Activated T-cell treated with anti-CD3 and anti-CD28 coated beads for 4 hours (primary cell): ENCODE measurements at places on chromosomes 4 and X.

DNA sequence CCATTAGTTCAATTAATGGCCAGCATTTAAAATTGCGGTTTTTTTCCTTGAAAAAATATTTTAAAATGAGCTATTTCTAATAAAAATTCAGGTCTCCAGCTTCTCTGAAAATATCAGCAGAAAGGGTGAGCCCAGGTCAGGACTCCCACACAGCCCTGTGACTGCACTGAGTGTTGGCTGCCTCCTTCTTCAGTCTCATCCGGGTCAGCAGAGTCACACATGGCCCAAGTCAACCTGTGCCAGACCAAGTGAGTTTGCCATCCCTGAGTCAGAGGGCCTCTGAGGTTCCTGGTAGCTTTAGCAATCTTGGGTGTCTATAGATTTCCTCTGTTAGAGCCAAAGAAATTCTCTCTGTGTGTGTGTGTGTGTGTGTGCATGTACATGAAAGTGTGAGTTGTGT is 22.1 kb upstream of the MSX1 start:
- DNase-seq = no peak

DNA sequence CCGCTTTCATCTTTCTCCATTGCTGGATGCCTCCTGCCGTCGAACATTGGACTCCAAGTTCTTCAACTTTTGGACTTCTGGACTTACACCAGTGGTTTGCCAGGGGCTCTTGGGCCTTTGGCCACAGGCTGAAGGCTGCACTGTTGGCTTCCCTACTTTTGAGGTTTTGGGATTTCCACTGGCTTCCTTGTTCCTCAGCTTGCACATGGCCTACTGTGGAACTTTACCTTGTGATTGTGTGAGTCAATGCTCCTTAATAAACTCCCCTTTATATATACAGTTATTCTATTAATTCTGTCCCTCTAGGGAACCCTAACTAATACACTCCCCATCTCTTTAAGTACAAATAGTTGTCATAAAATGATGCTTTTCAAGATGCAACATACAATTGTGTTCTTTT is 595.3 kb downstream of the ARAP2 start:
- DNase-seq = no peak

GRCh38 chr4:149690726-149691125 is 124.9 kb downstream of the IQCM start:
- DNase-seq = no peak

- no peak for DNase-seq
These were observed 248.6 kb downstream of the HNRNPD start for GRCh38 chr4:82124932-82125786.

DNA sequence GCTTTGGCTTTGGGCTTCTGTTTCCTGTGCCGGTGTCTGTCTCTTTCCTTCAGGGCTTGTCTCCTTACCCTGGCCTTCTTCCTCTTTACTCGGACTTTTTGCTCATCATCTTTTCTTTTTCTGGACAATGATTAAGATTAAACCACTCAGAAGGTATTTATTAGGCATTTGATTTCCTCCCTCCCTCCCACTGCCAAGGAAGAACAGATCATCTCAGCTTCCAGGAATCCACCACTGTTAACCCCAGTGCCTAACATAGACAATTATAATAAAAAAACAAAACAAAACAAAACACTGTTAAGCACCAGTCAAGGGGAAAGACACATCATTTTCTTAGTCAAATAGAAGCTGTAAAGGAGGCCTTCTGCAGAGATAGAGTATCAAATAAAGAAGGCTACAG is 16.6 kb downstream of the PGRMC1 start:
- no peak for DNase-seq

DNA sequence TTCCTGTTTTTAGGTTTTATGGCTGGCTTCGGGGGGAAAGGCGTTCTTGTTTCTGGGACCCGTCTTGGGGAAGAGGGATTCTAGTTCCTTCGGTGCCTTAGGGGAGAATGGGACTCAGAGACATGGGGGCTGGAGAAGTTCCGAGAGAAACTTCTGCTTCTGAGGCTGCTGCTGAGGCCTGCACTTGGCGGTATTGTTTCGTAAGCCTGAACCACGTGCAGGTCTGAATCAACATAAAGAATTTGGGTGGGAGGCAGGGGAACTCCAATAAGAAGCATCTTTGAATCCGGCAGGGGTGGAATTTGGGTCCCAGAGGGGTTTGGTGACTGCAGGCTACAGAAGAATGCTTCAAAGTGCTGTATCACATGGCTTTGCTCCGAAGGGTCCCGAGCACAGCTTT is 15.1 kb downstream of the XG start:
- DNase-seq = no peak

GRCh38 chr4:166091912-166092510 is 219.0 kb downstream of the TLL1 start:
- no peak for DNase-seq

DNA sequence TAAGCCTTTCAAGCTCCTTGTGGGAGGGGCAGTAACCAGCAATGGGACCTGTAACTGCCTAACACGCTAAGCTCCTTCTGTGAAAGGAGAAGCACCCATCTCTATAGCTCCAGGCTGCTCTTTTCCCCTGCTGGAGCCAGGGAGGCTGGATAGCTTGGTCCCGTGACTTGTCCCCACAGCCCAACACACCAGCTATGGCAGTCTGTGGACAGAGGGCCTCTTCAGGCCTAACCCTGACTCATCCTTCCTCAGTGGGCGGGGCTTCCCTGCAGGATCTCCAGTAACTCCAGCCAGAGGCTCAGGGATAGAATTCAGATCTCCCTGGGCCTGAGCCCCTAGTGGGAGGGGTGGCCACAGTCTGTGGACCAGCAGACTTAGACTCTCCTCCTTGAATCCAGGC is 1290.1 kb downstream of the PCDH7 start:
- DNase-seq = no peak

GRCh38 chrX:110172215-110172614 is 145.7 kb downstream of the AMMECR1 start:
- DNase-seq = no peak

GRCh38 chr4:85147481-85148076 is 181.1 kb upstream of the WDFY3 start:
- no peak for DNase-seq

GRCh38 chr4:93814722-93815121 is 13.8 kb upstream of the ATOH1 start:
- DNase-seq = no peak

- DNase-seq = no peak
These were observed 69.6 kb upstream of the PNPLA4 start for GRCh38 chrX:7996851-7997250.

GRCh38 chr4:121977251-121978171 is 25.7 kb upstream of the TRPC3 start:
- no peak for DNase-seq

DNA sequence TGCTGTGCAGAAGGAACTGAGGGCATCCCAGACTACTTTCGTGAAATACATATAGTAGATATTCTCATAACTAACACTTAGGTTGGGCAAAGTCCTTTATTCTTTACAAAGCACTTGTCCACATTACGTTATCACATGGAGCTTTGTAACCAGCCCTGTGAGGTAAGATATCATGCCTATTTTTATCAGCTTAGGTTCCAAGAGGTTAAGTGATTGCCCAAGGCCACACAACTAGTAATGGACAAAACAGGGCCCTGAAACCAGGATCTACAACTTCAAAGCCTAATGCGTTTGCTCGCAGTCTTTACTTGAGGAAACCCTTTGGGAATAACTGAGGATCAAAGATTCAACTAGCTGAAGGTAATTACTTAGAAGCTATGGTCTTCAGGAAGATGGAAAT is 261.5 kb downstream of the GPC3 start:
- DNase-seq = no peak

DNA sequence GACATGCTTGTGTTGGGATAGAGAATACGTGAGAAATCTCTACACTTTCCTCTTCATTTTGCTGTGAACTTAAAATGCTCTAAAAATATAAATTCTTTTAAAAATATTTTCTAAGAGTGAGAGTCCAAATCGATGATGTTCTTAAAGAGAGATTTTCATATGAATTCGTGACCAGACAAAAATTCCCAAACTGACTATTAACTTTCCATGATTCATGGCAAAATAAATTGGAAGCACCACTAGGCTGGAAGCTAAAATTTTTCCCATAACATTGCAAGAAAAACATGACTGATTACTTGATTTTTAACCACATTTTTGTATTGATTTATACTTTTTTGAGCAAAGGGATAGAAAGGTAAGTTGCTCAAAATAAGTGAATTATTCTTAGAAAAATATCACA is 201.1 kb downstream of the ANTXR2 start:
- DNase-seq = no peak

DNA sequence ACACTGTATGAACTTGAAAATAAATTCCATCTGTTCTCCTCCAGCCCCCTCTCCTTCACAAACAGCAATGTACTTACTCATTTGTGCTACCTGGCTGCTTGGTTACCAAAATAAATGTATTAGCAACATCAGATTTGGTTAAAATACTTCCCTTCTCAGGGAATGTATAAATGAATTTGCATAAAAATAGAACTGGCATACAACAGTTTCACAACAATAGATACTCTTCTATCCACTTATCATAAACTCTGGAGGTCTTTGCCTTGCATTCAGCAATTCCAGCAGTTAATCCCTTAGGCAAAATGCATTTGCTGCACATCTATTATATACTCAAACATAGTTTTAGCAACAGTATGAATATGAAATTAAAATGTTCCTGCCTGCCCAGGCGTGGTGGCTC is 658.2 kb downstream of the CENPC start:
- no peak for DNase-seq

DNA sequence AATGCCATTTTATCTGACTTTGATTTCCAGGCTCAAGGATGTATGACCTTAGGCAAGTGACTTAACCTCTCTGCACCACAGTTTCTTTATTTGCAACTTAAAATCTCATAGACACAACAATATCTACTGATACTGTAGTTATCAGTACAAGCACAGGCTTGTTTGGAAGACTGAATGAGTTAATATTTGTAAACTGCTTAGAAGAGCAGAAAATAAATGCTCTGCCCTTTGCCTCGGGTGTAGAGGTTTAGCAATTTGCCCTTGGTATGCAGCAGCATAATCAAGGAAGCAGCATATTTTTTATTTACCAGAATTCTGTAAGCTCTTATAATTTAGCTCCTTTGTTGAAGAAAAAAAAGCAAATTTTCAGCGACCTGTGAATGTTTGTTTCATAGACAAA is 2.9 kb upstream of the CXCL1 start:
- DNase-seq = no peak

- DNase-seq = no peak
These were observed 615.4 kb upstream of the ZFP42 start for GRCh38 chr4:187380181-187380581.

- no peak for DNase-seq
These were observed 46.0 kb downstream of the MAOA start for GRCh38 chrX:43702079-43702524.

GRCh38 chrX:110286106-110286505 is 31.8 kb downstream of the AMMECR1 start:
- DNase-seq = no peak

GRCh38 chr4:121062521-121062920 is 9.8 kb downstream of the NDNF start:
- no peak for DNase-seq

DNA sequence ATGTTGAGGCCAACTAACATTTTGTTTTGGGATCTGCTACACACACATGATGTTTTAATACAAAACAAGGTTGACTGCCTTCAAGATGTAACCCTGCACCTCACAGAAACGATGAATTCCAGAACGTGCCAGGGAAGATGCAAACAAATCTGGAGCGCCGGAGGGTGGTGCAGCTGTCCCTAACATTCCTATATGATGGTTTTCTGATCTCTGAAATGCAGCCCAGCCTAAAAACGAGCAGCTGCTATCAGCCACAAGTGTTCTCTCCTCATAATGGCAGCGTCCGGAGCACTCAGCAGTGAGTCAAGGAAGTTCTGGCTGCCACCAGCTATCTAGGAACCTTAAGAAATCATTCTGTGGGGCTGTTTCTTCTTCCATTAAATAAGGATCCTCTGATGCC is 333.4 kb downstream of the NR3C2 start:
- DNase-seq = no peak

GRCh38 chrX:125382889-125383288 is 63.2 kb downstream of the TEX13C start:
- DNase-seq = no peak

DNA sequence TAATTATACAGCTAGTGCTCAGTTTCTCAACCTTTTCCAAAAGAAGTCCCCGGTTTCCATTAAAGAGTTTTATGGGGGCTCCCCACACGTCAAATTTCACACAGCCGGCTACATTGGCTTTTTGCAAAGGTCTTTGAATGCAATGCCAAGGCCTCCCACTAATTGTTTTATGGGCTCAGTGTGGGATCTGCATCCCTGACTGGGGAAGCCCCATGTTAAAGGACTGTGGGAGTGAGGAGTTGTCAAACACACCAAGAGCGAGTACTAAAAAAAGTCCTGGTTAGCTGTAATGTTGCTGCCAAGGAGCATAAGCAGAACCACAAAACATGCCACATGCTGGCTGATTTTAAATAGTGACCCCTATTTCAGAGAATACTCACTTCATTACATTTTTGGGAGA is 162.6 kb downstream of the BMPR1B start:
- DNase-seq = no peak

DNA sequence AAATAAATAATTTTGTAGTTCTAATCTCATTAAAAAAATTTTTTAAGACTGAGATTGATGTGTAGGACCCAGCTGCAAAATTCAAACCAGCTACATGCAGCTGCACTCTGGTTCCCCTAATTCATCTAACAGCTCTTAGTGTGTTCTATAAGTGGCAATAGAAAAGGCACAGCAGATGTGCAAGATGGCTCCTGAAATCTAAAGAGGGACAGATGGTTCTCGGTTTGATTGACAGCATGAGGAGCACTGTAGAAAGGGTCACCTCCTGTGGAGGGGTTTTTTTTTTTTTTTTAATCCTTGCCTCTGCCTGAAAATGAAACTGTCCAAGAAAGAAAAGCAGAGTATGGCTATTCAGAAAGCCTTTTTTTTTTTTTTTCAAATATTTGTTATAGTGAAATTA is 16.9 kb upstream of the OCIAD1 start:
- no peak for DNase-seq
